ENCODE measurements at places on chromosomes 5 and 9.
A peak's percentile ranks its signal among the peaks of the same experiment; 100 is the strongest.

DNA sequence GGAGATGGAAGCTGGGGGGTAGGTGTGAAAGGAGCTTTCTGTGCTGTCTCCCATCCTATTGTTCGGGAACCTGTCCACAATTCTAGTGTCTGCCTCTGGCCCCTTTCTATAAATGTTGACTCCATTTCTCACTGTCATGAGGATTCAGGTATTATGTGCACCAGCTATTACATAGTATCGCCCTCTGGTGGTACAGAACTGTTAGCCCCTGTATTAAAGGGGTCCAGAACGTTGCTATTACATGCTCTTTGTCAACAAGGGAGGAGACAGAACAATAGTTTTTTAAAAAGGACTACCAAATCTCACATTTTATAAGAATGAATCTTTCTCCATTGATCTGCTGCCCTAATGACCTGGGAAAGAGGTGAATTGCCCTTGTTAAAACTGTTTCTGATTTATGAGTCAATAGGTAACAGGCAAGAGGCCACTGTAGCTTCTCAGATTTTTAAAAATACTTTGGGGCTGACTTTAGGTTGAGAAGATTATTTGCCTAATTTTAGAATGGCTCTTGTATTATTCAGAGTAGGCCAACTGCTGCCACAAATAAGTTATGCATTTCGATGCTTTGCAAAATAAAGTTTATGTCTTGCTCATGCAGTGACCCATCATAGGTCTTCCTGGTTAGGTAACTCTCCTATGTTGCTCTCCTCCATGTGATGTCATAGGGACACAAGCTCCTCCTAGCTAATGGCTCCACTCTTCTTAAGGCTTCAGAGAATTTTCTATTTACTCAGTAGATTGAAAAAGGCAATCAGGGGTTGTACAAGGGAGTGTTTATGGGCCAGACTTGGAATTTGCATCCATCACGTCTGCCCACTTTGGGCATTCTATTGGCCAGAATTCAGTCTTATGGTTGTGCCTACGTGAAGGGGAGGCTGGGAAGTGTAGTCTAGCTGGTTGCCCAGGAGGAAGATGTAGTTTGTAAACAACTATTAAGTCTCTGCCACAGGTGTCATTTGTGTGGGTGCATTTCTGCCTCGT is 20.8 kb downstream of the DCANP1 start:
- peak; percentile 67 for DNase-seq

GRCh38 chr5:87674235-87674634 is 261.5 kb upstream of the CCNH start:
- no peak for DNase-seq

DNA sequence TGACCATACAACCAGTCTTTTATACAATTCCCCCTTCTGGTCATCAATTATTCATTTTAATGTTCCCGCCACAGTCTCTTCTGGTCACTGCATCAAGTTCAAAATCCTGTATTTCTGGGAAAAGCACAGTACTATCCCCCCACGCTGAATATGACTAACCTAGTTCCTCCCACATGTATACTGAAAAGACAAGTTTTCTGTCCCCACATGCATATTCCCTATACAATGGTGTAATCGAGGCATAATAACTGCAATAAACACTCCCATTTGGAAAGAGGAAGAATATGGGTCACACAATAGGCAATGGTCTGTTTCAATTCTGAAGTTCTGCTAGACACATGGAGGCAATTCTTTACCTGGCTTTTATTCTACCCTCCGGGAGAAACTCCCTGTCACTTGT is 344.9 kb downstream of the EFNA5 start:
- DNase-seq = no peak

DNA sequence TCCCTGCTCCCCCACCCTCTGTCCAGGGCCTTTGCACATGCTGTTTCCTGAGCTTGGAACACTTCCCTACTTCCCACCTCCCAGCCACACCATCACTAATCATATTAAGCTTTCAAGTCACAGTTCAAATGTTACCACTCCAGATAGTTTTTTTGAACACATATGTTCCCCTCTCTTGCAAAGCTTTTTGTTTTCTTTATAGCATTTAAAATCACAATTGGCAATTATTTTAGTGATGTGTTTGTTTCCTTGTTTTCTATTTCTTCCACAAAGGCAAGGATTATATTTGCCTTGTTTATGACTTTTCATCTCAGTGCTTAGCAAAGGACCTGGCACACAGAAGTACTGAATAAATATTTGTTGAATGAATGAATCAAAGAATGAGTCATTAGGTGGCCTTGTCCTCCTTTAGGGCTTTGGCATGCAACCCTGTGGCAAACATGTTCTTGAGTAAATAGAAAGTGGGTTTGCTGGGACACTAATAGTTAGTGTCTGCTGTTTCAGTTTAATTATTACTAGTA is 386.8 kb downstream of the FGF10 start:
- no peak for DNase-seq

- DNase-seq = no peak
Measured at GRCh38 chr9:78091731-78092130, 60.1 kb upstream of the GNAQ start.

DNA sequence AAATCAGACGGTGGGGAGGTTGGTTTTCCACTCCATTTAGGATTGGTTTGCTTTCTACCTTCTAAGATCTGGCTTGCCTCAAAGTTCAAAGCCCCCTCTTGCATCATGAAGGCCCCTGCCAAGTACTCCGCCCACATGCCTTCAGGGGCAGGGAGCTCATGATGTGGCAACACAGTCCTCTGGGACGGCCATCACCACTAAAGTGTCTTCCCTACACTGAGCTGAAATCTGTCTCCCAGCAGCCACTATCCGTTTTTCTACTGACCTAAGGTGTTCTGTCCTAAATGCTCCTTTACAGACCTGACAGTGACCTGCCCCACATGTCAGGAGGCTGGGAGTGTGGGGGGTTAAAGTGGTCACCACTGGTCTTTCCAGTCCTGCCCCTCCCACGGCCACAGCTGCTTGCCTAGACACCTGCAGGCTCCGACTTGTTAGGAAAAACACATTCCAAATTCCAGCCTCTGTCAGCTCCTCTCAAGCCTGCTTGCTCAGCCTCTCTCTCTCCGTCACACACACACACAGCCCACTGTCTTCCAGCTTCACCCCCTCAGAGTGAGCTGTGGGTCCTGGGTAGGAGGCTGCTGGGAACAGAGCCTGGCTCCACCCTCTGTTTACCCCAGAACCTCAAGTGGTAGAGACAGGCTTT is 44.9 kb downstream of the SHB start:
- no peak for DNase-seq

DNA sequence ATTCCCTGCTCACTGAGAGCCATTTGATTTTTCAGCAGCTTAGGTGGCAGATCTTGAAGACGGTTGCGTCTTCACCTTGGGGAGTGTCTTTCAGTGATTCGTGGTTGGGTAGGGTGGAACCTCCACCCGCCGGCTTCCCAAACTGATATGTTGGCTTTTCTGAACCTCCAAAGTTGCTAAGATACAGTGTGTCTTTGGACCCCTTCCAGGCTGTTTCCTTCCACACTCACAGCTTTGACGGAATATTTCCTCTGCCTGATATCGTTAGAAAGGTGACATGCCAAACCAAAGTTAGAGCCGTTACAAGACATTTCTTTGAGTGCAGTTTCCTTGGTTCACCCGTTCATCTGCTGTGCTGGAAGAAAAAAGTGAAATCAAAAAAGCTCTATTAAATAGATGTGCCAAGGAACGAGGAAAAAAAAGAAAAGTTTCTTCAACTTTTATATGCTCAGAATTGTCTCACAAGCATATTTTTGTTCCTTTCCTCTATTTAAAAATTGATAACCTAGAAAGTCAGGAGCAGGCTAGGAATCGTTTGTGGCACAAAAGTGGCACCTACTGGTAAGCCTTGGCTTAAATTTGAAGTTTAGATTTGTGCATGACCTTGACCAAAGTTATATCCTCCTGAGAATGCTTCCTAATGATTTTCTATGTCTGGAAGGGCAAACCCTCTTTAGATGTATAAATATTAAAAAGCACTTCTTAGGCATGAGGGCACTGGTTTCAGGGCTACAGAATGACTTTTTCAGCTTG is 270.7 kb upstream of the WWC1 start:
- no peak for DNase-seq

GRCh38 chr9:33782395-33783152 is 12.8 kb upstream of the PRSS3 start:
- DNase-seq = no peak

- DNase-seq = no peak
Measured at GRCh38 chr9:115164511-115164974, 46.6 kb upstream of the TNC start.

- DNase-seq = no peak
Measured at GRCh38 chr5:122534829-122535228, 222.8 kb downstream of the SNCAIP start.

- no peak for DNase-seq
Measured at GRCh38 chr5:179265514-179266290, 79.6 kb downstream of the ADAMTS2 start.

DNA sequence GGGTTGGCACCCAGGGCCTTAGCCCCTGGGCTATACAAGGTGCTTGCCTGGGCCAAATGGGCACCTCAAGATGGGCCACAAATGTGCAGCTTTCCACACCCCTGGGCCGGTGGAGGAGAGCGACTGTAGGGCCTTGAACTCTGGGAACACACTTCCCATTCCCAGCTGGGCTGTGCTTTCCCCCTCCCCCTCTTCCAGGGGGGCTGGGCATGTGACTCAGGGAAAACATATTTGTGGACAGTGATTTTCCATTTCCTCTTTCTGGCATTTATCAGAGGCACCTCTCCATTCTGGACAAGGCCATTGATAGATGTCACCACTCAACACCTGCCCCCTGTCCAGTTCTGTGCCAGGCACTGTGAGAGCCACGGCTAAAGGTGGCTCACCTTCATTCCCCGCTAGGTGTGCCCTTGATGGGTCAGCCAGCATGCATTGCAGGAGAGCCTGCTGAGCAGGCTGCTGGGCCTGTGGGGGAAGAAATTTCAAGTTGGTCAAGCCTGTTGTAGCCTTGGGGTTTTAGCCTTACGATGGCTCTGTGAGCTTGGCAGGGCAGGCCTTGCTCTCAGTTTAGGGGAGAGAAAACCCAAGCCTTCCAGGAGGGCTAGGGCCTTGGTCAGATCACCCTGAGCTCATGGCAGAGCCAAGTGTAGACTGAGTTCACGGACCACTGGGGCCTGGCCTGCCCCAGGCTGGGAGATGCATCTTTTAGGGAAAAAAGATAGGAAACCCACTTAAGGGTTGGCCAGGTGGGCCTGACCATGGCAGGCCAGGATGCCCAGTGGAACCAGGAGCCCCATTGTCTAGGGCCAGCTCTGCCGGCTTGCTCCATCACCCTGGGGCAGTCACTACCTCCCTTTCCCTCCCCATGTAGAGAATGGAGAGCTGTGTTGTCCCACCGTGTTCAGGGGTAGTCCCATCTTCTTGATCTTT is 113.9 kb downstream of the DAB2IP start:
- DNase-seq = no peak

GRCh38 chr9:93132946-93133680 is 938 bp downstream of the NINJ1 start:
- DNase-seq = no peak

DNA sequence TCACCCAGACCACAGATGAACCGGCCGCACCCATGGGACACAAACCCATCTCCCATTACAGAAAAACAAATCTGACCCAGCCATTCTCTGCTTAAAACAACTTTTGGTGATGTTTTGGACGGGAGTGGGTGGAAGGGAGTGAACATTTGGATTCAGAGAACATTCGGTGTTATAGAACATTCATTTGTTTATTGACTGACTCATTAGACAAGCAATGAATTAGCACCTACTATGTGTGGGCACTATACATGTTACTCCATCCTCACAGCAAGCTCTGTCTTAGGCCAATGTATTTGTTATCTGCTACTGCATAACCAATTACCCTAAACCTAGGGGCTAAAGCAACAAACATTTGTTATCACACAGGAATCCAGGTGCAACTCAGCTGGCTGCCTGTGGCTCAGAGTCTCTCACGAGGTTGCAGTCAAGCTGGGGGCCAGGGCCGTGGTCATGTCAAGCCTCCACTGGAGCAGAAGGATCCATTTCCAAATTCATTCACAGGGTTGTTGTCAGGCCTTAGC is 5.1 kb upstream of the ERGIC1 start:
- no peak for DNase-seq

GRCh38 chr9:100690438-100690837 is 112.6 kb downstream of the CAVIN4 start:
- no peak for DNase-seq

GRCh38 chr5:62779010-62779422 is 200.4 kb downstream of the LRRC70 start:
- peak; percentile 65 for DNase-seq

DNA sequence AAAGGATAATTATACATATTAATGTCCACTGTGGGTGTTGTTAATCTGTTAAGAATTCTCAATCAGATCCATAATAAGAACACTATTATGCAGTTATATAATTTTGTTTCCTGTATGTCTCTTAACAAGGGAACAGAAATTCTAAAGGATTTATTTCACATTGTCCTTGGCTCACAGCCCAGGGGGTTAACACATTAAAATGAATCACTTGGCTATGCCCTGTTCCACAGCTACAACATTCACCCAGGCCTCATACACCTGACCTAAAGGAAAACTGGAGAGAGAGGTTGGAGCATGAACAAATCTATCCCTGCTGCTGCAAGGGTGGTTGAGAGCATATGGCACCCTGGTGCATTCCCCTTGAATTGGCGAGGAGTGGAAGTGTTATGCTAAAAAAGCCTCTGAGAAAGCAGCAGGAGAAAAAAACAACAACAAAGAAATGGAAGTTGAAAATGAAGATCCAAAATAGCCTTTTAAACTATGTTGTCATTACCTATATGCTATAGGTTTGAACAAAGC is 116.0 kb downstream of the KCNN2 start:
- DNase-seq = no peak

GRCh38 chr9:90838098-90838497 is 36.5 kb downstream of the SYK start:
- no peak for DNase-seq

GRCh38 chr9:90107726-90108655 is 503.2 kb downstream of the GADD45G start:
- no peak for DNase-seq

DNA sequence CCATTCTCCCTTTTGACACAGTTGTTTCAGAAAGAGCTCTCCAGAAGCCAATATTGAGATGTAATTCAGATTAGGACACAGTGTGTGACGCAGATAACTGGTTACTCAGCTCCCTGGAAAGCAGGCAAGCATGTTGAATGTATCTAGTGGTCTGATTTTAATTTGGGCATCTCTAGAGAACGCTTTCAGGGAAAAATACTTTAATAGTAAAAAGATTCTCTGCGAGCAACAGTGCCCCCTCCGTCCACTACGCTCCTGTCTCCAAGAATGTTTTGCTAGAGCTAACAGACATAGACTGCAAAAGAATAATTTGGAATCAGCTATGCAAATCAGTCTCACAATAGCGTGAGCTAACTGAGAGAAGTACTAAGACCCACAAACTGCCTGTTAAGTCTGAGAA is 23.3 kb downstream of the CFAP90 start:
- no peak for DNase-seq
